ENCODE measurements at places on chromosomes 13 and 19.
A peak's percentile ranks its signal among the peaks of the same experiment; 100 is the strongest.

DNA sequence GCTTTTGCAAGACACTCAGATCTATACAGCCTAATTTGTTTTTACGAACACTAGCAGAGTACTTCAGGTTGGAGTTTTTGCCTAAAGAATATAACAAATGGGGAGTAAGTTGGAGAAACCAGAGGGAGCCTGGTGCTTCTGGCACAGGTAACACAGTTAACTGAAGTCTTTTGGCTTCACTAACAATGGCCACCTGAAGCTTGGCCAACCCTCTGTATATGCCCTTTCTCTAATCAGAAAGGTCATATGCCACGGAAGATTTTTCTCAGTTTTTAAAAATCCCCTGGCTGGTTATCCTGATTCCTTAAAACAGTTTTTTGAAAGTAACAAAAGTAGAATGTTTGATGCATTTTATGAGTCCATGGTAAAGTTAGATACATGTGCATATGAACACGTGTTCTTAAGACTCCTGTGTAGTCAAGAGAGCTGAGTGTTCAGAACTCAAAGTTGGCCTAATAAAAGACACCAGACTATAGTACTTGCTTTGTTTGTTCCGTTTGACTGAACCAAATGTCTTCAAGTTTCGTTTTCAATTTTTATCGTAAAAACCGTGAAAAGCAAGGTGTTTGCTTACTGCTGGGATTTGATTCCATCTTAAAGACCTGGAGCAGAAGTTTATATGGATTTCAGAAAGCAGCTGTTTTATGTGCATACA, 137.5 kb downstream of the KCNRG start:
- DNase-seq: no peak

DNA sequence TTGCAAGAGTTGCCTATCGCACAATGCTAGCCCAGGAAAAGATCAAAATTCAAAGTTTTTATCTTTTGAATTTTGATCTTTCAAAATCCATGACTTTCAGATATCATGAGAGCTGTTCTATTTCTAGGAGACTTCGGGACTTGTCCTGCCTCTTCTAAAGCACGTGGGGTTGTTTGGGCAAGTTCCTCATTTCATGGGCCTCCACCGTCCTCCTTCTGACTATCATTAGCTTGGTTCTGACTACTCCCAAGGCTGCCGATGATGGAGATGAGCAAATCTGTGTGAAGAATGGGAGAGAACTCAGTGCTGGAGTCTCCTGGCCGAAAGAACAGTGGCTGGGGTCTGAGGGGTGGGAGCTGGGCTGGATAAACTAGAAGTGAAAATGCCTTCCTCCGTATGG, 86.5 kb downstream of the COL4A1 start:
- no peak for DNase-seq

DNA sequence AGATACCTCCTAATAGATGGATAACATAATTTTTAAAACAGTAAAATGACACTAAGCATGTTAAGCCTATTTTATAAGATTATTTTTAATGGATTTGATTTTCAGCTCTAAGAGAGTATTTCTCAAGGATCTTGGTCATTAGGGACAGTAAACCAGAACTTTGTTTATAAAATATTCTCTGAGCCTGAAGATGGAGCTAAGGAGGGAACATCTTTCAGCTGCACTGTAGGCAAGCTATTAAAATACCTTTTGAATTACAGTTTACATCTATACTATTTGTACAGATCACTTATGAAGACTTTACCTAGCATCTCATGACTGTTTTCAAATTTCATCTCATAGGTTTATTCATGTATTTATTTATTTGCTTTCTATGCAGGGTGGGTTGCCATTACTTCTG, 345.3 kb downstream of the MYO16 start:
- DNase-seq: no peak

DNA sequence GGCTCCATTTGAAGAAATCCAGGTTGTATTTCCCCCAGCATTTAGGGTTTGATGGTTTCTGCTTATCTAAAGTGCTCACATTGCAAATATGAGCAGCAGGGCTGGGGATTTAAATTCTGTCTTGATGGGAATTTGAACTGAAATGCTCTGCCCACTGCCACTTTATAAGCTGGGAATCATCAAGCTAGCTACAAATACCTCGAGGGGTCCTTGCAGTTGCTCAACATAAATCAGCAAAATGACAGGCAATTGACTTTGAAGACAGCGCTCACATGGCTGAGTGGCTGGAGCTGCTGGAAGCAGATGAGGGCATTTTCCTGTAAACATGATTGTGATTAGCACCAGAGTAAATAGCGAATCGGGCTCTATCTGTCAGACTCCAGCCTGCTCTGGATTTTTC, 39.4 kb upstream of the MEDAG start:
- no peak for DNase-seq

- peak; percentile 84 for DNase-seq
Observed at GRCh38 chr19:41595258-41595889, 19.4 kb downstream of the CEACAM21 start.

DNA sequence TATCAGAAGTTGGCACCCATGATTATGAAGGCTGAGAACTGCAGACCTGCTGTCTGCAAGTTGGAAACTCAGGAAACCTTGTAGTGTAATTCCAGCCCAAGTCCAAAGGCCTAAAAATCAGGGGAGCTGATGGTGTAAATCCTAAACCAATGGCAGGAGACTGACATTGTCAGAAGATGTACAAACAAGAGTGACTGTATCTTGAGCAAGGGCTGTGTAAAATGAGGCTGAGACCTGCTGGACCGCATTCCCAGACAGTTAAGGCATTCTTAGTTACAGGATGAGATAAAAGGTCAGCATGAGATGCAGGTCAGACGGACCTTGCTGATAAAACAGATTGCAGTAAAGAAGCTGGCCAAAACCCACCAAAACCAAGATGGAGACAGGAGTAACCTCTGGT, 147.7 kb downstream of the COG6 start:
- no peak for DNase-seq

- peak; percentile 60 for DNase-seq
Observed at GRCh38 chr13:77022341-77022740, 4.6 kb downstream of the FBXL3 start.

DNA sequence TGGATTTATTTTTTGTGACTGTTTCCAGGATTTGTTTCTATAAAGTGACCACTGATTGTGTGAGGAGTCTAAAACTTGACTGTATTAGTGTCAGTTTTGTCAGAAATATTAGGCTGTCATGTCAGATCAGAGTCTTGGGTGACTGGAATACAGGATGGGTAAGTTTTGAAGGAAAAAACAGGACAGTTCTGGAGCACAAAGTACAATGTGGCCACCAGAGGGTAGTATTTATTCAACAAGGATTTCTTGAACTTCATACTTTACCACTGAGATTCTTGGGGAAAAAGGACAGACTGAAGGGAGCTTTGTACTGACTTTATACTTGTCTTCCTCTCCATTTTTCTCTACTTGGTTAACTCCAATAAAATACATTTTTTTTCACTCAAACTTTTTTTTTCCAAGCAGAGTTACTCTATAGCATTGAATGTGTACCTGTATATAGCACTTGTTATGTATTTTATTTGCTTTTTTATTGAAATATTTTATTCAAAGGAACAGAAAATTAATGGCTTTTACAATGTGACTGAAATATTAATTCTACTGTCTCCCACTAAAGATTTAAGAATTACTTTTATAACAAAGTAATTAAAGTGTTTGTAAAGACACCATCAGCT, 51.1 kb downstream of the LMO7 start:
- peak; percentile 55 for DNase-seq

GRCh38 chr19:7497292-7497691, 8.5 kb upstream of the PEX11G start:
- peak; percentile 9 for DNase-seq

DNA sequence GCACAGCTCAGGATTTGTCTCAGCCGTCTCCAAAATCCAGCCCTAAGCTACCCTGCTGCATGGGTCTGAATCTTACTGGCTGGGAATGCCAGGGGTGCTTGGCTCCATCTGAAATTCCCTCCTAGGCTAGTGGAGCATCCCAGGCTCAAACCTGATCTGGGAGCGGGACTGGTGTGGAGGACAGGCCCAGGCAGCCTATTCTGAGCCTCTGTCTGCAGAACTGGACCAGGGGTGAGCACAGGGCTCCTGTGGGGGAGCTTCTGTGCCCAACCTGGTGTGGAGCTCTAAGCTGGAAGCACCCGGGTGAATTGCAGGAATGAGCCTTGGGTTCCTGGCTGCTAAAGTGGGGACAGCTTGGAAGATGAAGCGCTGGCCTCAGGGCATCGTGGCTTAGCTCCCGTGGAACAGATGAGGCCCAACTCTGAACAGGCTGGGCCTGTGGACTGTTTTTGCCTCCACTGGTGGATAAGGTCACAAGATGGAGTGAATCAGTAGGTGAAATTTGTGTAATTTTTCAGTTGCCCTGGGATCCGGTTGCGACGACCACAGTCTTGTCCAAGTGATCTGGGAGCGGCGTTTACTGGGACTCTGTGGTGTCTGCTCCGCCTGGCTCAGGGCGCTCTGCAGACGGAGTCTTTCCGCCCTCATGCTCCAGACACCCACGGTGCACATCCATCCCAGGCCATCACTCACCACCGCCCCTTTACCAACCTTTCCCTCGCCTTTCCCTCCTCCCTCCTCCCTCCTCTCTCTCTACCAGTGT, 79.5 kb downstream of the TEX29 start:
- no peak for DNase-seq

DNA sequence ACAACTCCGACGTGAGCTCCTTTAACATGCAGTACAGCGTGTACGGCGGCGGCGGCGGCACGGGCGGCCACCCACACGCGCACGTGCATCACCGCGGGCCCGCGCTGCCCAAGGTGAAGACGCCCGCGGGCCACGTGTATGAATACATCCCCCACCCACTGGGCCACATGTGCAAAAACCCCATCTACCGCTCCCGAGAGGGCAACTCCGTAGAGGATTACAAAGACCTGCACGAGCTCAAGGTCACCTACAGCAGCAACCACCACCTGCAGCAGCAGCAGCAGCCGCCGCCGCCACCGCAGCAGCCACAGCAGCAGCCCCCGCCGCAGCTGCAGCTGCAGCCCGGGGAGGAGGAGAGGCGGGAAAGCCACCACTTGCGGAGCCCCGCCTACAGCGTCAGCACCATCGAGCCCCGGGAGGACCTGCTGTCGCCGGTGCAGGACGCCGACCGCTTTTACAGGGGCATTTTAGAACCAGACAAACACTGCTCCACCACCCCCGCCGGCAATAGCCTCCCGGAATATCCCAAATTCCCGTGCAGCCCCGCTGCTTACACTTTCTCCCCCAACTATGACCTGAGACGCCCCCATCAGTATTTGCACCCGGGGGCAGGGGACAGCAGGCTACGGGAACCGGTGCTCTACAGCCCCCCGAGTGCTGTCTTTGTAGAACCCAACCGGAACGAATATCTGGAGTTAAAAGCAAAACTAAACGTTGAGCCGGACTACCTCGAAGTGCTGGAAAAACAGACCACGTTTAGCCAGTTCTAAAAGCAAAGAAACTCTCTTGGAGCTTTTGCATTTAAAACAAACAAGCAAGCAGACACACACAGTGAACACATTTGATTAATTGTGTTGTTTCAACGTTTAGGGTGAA, 6.6 kb downstream of the SLITRK5 start:
- DNase-seq: no peak

DNA sequence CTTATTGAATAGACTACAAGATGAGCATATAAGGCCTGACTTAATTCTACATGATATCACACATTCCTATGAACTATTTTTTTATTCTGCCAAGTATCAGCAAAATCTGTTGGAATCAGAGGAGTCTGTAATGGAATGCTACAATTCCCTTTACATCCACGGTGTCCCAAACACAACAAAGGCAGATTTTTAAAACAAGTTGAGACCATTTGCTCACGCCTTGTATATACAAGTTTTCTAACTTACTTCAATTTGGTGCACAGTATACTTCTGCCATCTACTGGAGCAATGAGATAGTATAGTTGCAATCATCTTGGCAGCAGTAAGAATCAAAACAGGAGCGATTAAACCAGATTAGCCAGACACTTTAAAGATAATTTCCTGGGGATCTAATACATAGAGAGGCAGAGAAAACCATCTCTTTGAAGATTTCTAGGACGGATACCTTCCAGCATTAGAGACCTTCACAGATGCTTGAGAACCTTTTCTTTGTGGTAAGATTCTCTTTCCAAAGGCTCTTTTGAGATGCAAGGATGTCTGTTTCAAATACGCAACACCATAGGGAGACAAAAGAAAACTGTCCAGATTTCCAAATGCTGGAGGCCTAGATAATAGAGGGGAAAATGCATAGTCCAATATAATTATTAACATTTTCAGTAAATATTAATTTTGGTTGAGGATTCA, 302.0 kb upstream of the MIR17HG start:
- no peak for DNase-seq

Data from AML-193 (cell line).